CD8-positive, alpha-beta memory T cell (primary cell): ENCODE measurements at places on chromosomes 2 and 18. TPM values are rescaled to one million over a fixed set of nuclear protein-coding genes. Genes with fewer than 3 reads are reported as not detected.

The LYPD6 gene
- not detected for total RNA-seq

The TBC1D8 gene
- 0.89 TPM for total RNA-seq

The ATP5F1A gene
- total RNA-seq, result 456 TPM

The ADD2 gene
- total RNA-seq, result 1.2 TPM

DNA sequence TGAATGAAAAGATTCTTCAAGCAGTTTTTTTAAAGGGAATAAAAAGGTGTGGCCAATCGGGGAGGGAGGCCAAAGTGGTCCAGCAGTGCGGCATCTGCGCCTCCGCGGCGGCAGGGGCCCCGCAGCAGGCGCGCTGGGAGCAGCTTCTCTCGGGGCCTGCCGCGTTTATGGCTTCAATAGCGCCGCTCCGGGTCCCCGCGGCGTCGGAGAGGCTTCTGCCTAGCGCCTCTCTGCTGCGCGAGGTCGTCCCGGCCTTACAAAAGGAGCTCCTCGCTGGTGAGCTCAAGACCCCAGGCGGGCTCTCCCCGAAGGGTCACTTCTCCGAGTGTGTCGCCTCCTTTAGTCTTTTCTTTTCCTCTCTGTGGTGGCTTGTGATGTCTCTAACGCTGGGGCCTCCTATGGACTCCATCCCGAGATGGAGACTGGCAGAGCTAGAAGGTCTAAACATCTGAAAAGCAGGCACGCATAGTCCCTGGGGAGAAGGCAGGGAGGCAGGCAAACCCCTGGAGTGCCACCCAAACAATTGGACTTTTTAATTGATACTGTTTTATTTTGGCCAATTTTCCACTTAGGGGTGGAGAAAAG, 67.1 kb downstream of the SUMO1 start:
- no peak overlapping the region for H3K27ac ChIP-seq
- H3K36me3 ChIP-seq, result no peaks in the 10 kb centered on the region
- no peaks in the 10 kb centered on the region for H3K4me1 ChIP-seq
- H3K4me3 ChIP-seq, result no peak overlapping the region

GRCh38 chr2:18976168-18976961, 382.1 kb downstream of the OSR1 start:
- H3K27me3 ChIP-seq, result no peaks in the 10 kb centered on the region
- no peak overlapping the region for H3K4me3 ChIP-seq
- no peak overlapping the region for H3K27ac ChIP-seq
- H3K4me1 ChIP-seq, result no peaks in the 10 kb centered on the region

DNA sequence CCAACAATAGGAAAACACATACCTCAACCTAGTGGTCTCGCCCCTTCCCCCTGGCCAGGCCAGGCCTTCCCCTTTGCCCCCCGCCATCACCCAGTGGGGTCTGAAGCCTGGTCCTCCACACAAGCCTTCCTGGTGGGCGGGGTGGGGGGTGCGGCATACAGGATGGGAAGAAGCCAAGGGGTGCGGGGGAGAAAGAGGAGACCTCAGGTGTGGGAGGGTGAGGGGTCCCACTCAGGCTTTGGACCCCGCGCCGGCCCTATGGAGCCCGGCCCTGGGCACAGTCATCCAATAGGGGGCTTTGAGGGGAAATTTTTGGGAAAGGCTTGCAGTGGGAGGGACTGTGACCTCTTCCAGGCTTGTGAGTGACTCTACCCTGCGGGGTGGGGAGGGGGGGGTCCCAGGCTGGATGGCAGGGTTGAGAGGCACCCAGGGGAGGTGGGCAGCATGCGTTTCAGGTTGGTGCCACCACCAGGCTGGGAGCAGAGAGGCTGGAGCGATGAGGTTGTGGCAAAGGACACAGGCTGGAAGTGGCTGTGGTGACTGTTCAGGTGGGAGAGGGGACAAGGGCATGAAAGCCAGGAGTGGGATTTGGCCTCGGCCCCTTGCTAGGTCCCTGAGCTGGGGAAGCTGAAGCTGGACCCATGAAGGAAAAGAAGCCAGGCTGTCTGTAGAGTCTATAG, 1.3 kb downstream of the SLC66A3 start:
- H3K27me3 ChIP-seq, result no peaks in the 10 kb centered on the region
- DNase-seq, result no peak
- peaks cover 31% of the 10 kb centered on the region for H3K4me1 ChIP-seq
- no peaks in the 10 kb centered on the region for H3K36me3 ChIP-seq
- H3K4me3 ChIP-seq, result no peak overlapping the region
- no peak overlapping the region for H3K27ac ChIP-seq

DNA sequence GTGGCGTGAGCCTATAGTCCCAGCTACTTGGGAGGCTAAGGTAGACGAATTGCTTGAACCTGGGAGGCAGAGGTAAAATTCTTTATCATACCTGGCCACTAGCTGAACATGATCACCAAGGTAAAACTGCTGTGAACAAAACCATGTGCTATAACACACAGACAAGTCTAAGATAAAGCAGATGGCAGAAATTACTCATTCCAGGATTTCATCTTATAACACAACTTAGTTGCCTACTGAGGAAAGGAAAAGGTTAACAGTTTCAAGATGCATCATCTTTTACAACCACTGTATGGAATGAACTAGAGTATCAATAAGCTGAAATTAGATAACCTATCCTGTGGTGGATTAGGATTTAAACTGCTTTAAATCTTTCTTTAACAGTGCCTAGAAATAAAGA, 8.3 kb downstream of the ARL5A start:
- no peak overlapping the region for H3K27ac ChIP-seq
- no peak overlapping the region for H3K4me3 ChIP-seq
- H3K36me3 ChIP-seq, result peaks cover 8% of the 10 kb centered on the region
- DNase-seq, result no peak
- H3K4me1 ChIP-seq, result peaks cover 20% of the 10 kb centered on the region

- H3K27ac ChIP-seq, result no peak overlapping the region
- no peak overlapping the region for H3K4me3 ChIP-seq
- H3K27me3 ChIP-seq, result no peaks in the 10 kb centered on the region
- no peaks in the 10 kb centered on the region for H3K36me3 ChIP-seq
- DNase-seq, result no peak
- no peaks in the 10 kb centered on the region for H3K4me1 ChIP-seq
Observed at GRCh38 chr2:179793902-179794301, 67.5 kb downstream of the ZNF385B start.
